ENCODE measurements at places on chromosomes 2 and 18.

GRCh38 chr2:127014630-127015029, 92.3 kb downstream of the BIN1 start:
- DNase-seq = no peak

DNA sequence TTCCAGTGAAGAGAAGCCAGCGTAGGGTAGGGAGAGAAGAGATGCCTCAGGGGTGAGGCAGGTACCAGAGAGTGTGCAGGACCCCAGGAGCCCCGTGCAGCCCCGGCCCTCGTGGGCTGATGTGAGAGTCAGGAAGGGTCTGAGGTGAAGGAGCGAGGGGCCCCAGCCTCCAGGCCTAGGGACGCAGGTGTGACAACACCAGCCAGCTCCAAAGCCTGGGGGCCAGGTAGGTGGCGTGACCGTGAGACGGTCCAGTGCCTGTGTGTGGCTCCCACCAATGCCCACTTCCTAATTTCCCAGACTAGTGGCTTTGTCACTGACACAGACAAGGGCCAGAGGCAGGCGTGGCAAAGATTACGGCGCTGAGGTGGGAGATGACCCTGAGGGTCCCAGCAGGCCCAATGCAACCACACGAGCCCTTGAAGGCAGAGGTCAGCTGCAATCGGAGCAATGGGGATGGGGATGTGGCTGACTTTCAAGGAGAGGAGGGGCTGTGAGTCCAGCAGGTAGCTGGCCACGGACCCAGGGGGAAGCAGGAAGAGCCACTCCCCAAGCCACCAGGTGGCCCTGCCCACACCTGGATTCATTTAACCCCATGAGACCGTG, 86.0 kb upstream of the SNTG2 start:
- DNase-seq = no peak

DNA sequence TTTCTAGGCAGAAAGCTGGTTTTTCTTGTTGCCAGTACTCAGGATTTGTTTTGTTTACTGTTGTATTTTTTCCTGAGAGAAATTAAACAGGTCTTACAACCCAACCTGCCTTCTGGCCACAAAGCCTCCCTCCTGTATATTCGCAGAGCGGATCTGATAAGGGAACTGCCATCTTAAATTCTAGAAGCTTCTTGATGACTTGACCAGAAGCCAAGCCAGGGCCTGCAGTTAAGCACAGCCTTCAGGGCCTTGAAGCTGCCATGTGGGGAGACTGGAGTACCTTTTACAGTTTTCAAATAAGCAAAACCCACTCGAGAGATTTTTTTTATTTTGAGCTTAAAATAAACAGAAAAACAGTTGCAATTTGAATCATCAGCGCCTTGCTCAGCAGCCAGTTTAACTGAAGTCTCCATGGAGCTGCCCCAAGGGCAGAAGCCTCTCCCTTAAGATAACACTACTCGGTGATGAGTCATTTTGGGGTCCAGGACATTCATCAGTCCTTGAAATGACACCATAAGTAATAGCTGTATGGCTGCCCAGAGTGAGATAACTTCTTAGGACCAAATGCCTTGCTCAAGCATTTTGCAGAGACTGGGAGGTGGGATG, 51.5 kb upstream of the PHLPP1 start:
- peak; percentile 60 for DNase-seq

GRCh38 chr18:28158083-28158581, 18.8 kb downstream of the CDH2 start:
- no peak for DNase-seq

DNA sequence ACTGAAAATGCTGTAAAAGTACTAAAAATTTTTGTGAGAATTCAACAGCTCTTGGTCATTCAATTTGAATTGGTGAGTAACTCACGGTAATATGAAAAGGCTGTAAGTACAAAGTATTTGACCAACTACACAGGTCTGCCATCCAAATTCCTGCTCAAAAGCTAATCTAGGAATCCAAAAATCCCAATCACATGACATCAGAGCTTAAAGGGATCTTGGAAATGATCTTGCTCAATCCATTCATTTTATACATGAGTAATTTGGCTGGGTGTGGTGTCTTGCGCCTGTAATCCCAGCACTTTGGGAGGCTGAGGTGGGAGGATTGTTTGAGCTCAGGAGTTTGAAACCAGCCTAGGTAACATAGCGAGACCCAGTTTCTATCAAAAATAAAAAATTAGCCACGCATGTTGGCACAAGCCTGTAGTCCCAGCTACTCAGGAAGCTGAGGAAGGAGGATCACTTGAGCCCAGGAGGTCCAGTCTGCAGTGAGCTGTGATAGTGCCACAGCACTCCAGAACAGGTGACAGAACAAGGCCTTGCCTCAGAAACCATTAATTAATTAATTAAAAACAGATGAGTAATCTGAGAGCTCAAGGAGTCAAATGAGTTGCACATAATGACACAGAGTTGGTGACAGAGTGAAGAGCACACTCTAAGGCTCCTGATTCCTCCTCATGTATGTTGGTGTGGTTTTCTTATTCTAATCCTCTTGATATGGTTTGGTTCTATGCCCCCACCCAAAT, 19.8 kb downstream of the SPIRE1 start:
- no peak for DNase-seq

GRCh38 chr2:191231995-191232394, 13.2 kb upstream of the MYO1B start:
- DNase-seq = no peak

GRCh38 chr2:17628349-17629261, 88.1 kb downstream of the VSNL1 start:
- peak; percentile 55 for DNase-seq

GRCh38 chr2:150410809-150411208, 76.7 kb downstream of the RND3 start:
- DNase-seq = no peak

GRCh38 chr2:10071595-10071994, 8.6 kb downstream of the CYS1 start:
- DNase-seq = no peak

DNA sequence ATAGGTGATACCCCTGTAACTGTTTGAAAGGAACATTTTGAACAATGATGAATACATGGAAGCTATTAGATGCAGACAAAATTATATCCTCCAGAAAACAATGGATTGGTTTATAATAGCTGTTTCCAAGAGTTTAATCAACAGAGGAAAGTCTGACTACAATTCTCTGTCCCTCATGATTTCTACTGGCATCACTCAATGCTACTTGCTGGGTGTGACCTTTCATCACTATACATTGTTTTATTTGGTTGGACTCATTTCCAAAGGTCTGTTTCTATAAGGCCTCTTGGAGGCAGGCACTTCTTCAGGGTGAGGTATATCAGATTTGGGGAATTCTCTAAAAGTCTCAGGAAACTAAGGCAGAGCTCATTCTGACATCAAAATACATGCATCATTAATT, 636.1 kb upstream of the SLC8A1 start:
- no peak for DNase-seq

- DNase-seq = no peak
Measured at GRCh38 chr2:128446049-128446873, 127.6 kb upstream of the HS6ST1 start.

DNA sequence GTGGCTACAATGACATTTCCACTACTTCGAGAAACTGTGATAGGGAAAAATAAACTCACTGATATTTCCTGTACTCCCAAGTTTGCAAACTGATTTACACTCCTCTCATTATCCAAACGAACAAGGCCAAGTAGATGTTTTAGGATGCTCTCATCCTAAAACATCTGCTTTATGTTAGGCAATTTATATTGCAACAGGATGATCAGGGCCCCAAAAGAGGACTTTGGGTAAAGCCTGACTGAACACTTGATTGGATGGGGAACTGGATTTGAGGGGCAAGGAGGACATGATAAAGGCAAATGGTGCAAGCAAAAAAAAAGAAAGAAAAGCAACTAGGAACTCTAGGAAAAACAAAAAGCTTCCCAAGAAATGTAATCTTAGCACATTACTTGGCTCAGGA, 2.1 kb upstream of the HES6 start:
- no peak for DNase-seq

GRCh38 chr2:17242813-17243485, 275.3 kb downstream of the RAD51AP2 start:
- no peak for DNase-seq

All from DMS79 (cell line).